ENCODE measurements at places on chromosomes 11 and 22.
A peak's percentile ranks its signal among the peaks of the same experiment; 100 is the strongest.

- DNase-seq, result no peak
These were observed 481 bp downstream of the ANGPTL5 start for GRCh38 chr11:101915791-101916291.

DNA sequence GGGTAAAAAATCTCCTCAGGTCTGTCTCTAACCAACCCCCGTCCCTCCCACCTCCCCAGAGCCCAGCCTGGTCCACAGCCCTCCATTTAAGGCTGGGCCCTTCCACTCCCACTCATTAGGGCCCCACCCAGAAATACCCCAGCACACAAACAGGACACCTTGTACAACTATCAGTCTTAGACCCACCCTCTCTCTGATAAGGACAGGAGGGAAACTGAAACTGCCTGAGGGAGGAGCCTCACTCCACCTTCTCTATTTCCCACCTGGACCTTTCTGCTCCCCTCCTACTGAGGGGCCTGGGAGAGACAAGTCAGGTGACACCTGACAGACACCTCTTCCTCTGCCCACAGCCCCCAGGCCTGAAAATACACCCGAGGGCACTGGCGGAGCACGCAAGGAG, 90.2 kb downstream of the PLEKHA7 start:
- DNase-seq, result no peak

GRCh38 chr22:22143448-22143847, 101.1 kb upstream of the VPREB1 start:
- DNase-seq, result no peak

- no peak for DNase-seq
These were observed 144.6 kb downstream of the WT1 start for GRCh38 chr11:32290783-32291182.

DNA sequence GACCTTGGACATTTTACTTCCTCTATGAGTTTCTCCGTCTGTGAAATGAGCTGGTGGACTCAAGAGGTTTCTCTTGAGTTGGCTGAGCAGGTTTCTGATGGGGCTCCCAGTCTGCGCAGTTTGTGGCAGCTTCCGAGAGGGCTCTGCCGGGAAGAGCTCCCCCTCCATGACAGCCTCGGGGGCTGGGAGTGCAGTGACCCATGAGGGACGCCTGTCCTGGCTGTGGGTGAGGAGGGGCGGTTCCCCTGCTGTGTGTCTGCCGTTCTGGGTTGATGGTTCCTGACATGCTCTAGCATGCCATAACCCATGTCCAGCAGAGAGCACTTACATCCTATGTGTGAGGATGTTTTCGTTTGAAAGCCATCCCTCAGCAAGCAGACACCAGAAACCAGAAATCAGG, 14.8 kb downstream of the CSF2RB start:
- no peak for DNase-seq

- no peak for DNase-seq
These were observed 84.3 kb downstream of the CCDC81 start for GRCh38 chr11:86459002-86459385.

GRCh38 chr11:12066056-12066798, 44.2 kb upstream of the MICAL2 start:
- no peak for DNase-seq

DNA sequence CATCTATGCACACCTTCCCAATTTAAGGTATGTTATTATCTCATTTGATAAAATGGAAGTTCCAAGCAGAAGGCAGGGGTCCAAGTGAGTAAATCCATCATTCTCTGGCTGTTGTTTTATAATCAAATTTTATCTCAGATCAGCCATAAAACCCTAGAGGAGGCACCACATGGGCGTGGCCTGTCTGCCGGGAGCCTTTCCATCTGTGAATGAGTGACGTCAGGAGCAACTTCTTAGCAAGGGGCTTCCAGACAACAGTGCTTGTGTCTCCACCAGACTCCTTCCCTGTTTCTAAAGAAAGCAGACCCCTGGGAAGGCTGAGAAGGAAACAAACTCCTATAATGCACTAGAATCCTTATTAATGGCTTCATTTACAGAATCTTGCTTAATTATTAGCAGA, 13.5 kb downstream of the SEZ6L start:
- no peak for DNase-seq

- peak; percentile 40 for DNase-seq
These were observed 534 bp downstream of the RBFOX2 start for GRCh38 chr22:36027935-36028645.

GRCh38 chr22:42811459-42811858, 45.6 kb downstream of the ARFGAP3 start:
- DNase-seq, result no peak

DNA sequence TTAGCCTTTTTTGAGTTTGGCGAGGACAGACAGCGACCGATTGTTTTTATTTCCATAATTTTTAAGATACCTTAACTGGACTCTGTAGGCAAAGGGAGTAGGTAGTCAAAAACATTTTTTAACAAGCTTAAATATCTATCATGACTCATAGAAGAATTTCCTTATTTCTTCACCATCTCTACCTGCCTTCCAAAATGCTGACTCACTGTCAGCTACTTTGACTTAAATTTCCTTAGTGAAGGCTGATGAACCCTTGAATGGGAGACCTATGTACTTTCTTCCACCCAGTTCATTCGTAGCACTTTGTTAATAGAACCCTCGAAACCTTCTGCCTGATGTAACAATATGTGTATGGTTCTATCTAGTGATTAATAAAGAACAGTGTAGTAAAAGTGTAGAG, 1.1 kb upstream of the MTMR2 start:
- no peak for DNase-seq
